ENCODE measurements at places on chromosomes 13 and 19.
A peak's percentile ranks its signal among the peaks of the same experiment; 100 is the strongest.

- DNase-seq, result no peak
These were observed 6.5 kb downstream of the SYCE2 start for GRCh38 chr19:12912571-12912970.

GRCh38 chr13:20815464-20815863 lies 41.7 kb upstream of the EEF1AKMT1 start:
- no peak for DNase-seq

- DNase-seq, result no peak
These were observed 48.9 kb upstream of the URAD start for GRCh38 chr13:28037399-28037798.

GRCh38 chr19:11378319-11379189 lies 4.1 kb downstream of the SWSAP1 start:
- no peak for DNase-seq

DNA sequence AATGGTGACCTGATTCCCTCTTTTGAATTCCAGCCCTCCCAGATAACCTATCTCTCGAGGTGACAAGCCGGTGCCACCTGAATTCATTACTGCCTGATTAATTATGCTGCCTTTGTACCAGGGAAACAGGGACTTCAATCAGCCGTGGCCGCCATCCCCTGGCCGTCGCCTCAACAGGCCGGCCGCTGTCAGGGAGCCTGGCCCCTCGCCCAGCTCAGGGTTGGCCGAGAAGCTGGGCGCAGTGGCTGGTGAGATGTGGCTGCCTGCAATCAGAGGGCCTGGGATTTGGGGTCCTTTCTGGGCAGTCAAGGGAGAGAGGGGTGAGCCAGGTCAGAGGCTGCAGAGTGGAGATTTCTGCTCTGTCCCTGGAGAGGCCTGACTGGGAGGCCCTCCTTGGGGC lies 91.2 kb downstream of the KCTD15 start:
- DNase-seq, result no peak

- no peak for DNase-seq
These were observed 150.2 kb downstream of the DCT start for GRCh38 chr13:94329277-94329676.

GRCh38 chr19:1177322-1178114 lies 3.5 kb upstream of the SBNO2 start:
- no peak for DNase-seq

GRCh38 chr13:44386913-44387556 lies 13.4 kb downstream of the SERP2 start:
- peak; percentile 80 for DNase-seq

DNA sequence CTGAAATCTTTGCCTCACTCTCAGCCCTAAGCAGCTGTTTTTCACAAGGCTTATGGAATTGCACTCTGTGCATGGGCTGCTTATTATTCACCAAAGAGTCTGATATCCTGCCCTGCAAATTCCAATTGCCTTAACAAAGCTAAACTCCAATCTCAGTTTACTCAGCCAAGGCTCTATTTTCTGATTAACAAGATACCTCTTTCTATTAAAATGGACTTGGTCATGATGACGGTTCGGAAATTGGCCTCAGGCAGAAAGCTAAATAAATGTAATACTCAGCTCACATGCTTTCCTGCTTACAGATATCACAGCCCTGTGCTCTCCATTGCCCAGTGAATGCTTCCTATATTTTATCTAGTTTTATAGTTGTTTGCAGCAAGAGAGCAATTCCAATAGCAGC lies 1270.8 kb downstream of the PCDH9 start:
- DNase-seq, result no peak

GRCh38 chr13:45305079-45305478 lies 35.9 kb downstream of the TPT1 start:
- DNase-seq, result no peak

DNA sequence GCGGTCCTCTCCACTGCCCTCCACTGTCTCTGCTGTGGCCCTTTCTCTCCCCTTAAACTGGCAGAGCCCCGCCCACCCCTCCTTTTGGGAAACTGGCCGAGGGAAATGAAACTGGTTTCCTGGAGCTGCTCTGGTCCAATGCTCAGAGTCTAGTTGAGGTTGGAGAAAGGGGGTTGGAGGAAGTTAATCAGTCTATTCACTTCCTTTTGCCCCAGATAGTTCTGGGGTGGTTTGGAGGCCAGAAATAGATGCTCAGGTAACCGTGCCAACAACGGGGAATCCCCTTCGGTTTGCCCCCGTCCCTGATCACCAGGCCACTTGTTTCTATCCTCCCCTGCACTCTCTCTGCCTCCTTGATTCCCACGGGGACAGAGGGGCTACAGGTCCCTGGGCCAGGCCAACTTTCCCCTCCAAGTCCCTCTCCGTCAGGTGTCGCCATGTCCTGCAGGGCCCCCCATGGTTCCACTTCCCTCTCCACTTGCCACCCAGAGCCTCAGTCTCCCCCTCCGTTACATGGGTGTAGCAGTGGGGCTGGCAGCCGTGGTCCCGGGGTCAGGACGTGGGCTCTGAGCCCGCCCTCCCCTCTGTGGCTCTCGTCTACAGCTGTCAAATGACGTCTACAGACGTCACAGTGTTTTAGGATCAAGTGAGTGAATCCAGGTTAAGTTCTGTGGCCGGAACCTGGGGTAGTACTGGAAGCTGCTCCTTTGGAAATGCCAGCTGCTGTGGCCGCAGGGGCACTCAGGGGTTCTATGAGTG lies at the start of gene IL4I1:
TSS of gene IL4I1 (minus strand) at position 25 of the 759 bp plus-strand sequence. CDS start 727 bp downstream, outside the sequence.
- peak; percentile 54 for DNase-seq

GRCh38 chr13:29472332-29472961 lies 123.0 kb downstream of the SLC7A1 start:
- DNase-seq, result peak; percentile 32

GRCh38 chr19:35742121-35742724 lies at the start of gene IGFLR1:
Gene IGFLR1, minus strand, starts transcription at chr19:35742452. Its CDS starts 1,272 bp downstream, at chr19:35741180.
- DNase-seq, result no peak

GRCh38 chr13:70424928-70425327 lies 316.7 kb upstream of the KLHL1 start:
- DNase-seq, result no peak

GRCh38 chr13:50106559-50106958 lies 91.3 kb downstream of the KCNRG start:
- no peak for DNase-seq

DNA sequence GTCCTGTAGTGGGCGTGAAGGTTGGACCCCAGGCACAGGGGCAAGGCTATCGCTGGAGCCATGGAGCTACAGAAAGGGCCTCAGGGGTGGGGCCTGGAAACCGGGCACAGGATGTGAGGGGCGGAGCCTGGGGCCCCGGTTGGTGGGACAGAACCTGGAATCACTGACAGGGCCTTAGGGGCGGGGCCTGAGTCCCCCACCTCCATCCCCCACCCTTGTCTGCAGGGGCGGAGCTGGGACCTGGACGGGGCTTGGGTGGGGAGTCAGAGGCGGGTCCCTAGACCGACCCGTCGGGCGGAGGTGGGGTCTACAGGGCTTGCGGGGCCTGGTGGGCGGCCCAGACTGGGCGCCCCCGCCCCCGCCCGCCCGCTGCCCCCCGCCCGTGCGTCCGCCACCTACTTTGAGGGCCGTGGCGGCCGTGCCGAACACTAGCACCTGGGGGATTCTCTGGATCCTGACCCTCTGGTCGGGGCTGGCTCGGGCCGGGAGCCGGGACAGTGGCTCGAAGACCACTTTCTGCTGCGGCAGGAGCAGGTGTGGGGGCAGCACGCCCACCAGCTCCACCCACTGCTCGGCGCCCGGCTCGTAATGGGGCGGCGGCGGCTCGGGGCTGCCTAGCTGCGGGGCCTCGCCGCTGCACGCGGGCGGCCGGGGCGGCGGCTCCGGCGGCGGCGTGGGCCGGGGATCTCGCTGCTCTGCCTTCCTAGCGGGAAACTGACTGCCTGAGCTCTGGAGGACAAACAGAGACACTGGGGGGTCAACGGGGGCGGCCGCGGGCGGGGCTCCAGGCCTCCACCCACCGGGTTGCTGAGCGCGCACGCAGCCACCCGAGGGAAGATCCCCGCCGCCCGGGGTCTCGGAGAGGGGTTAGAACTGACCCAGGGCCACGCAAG lies 26.3 kb downstream of the DCAF15 start:
- DNase-seq, result peak; percentile 96

DNA sequence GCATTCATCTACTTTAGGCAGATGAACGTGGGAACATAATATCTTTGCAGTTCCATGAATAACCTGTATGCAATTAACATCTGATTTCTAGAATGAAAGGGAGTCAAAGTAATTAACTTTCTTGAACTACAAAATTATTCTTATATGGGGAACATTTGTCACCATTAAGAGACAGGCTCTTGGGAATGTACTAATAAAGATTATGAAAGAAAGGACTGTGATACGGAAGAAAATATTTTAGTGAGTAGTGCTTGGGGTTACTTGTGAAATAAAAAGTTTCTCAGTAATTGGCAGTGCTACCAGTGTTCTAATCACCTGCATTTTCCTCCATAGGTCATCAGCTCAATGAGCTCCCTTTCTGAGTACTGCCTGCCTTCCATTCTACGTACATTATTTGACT lies 85.4 kb downstream of the FRY start:
- no peak for DNase-seq

- no peak for DNase-seq
These were observed 3.3 kb downstream of the MATK start for GRCh38 chr19:3782903-3783302.

- DNase-seq, result no peak
These were observed 58.8 kb downstream of the HSPH1 start for GRCh38 chr13:31102905-31103304.

- no peak for DNase-seq
These were observed 9.7 kb downstream of the RNASEH2B start for GRCh38 chr13:50919277-50919676.

- no peak for DNase-seq
These were observed 16.3 kb downstream of the CILP2 start for GRCh38 chr19:19554074-19555023.

DNA sequence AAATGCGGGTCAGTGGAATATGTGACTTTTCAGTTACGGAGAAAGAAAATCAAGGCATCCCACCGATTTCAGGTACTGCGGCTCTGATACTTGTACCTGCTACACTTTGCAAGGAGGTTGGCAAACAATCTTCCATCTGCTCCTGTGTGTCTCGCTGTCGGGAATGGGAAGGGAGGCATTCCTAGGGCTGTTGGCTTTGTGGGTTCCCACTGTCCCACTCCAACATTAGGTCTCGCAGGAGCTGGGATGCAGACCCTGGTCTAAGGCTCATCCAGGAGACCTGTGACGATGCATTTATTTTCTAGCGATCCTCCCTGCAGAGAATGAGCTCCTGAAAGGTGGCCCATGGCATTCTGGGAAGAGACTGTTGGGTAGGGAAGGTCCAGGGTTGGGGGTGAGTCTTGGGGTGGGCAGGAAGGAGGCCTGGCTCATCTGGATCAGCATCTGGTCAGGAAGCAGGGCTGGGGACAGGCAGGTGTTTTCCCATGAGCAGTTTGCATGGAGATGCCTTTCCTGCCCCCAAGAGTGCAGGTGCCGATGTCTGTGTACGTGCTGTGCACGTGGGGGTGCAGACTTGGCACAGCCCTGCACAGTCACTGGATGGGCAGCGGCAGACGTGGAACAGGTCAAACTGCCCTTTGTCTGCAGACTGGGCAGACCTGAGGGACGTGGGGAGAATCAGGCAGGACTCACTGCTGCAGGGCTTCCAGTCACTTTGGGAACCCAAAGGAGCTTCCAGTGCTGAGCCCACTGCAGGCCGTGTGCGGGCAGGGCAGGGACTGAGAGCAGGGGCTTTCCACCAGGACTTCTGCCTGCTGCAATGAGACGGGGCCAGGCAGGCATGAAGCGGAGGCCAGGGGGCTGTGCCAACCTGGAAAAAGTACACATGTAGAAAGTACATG lies 152.4 kb downstream of the TEX29 start:
- DNase-seq, result no peak

DNA sequence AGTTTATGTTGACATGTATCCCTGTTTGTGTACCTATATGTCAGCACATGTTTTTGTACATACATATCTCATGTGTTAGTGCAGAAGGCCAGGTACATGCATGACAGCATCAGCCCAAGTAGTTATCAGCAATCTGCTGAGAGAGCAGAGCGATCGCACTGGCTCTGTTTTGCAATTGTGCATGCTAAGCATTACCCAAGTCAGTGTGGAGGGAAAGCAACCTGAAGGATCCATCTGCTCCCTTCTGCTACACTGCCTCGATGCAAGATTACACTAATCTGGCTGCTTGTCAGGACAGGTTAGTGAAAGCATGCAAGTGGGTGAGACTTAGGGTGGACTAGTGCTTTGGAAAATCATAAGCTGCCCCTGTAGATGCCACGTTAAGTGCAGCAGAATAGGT lies 211.8 kb downstream of the PCCA start:
- no peak for DNase-seq

- DNase-seq, result no peak
These were observed 24.7 kb upstream of the GPR183 start for GRCh38 chr13:99331881-99332293.

DNA sequence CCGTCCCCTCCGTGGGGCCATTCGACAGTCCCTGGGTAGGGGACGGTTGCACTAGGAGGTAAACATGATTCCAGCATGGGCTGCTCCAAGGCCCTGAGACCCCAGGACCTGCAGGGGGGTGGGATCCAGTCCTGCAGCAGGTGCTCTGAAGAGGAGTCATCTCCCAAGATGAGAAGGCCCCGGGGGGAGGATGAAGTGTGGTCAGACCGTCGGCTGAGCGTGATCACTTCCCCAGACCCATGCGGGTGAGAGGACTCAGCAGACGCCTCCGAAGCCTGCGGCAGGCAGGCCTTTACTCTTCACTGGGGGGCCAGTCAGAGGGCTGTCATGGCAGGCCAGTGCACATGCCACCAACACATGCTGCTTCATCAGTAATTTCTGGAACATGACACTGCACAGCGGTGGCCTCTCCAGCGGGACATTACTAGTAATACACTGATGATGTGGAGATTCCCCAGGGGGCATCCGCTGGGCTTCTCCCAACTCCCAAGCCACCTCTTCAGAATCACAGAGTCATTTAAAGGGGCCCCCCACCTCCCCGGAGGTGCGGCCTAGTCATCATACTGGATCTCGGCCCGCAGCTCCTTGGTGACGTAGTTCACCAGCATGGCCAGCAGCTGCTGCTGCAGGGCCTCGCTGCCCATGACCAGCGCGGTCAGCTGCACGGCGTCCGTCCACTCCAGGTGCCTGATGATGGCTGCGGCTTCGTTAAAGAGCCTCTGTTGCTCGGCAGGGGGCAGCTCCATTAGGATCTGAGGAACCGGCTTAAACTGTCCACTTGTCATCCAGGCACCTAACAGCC lies 12.7 kb downstream of the C19orf12 start:
- DNase-seq, result no peak

GRCh38 chr19:55545443-55545842 lies at the start of gene SBK3:
Gene SBK3, minus strand, starts transcription at chr19:55545543. Its CDS starts 0 bp downstream, at chr19:55545543.
- DNase-seq, result no peak

- peak; percentile 3 for DNase-seq
These were observed 43.9 kb downstream of the SIAH3 start for GRCh38 chr13:45807520-45808099.

GRCh38 chr19:53092723-53093122 lies 10.5 kb downstream of the ZNF160 start:
- no peak for DNase-seq

- DNase-seq, result no peak
These were observed 274.3 kb downstream of the DCLK1 start for GRCh38 chr13:35856721-35857364.

DNA sequence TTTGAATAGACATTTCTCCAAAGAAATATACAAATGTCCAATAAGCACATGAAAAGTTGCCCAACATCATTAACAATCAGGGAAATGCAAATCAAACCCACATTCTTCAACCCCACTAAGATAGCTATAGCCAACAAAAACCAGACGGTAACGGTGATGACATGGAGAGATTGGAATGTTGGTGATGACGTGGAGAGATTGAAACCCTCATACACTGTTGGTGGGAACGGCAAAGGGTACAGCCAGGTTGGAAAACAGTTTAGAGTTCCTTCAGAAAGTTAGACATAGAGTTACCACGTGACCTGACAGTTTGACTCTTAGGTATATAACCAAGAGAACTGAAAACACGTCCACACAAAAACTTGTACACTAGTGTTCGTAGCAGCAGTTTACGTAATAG lies 48.1 kb downstream of the TNFRSF19 start:
- no peak for DNase-seq
